ENCODE measurements at places on chromosomes 13 and 19.

- DNase-seq = no peak
Observed at GRCh38 chr13:25684491-25684890, 312.7 kb downstream of the ATP8A2 start.

DNA sequence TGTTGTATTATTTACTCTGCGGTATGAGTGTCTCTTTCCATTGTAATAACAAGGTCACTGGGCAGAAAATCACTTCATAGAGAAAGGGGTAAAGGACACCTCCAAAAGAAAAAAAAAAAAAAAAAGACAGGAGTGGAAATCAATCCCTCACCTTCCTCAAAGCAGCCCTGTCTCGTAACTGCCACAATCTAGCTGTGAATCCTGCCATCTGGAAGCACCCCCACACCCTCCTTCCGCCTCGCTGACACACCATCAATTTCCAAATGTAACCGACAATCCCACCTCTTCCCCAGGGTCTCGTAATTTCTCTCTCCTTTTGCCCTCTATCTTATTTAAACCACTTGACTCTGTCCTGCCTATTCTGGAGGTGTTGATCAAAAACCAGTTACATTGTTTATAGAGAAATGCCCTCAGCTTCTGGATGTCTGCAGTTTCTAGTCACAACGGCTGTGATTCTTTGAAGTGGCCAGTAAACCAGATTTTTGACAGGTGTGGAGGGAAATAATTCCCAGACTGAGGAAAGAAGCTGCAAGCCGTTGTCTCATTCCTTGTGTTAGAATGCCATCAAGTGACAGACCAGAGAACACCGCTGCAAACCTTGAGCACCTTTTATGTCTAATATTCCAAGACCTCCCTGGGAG, 9.1 kb upstream of the POP4 start:
- no peak for DNase-seq

DNA sequence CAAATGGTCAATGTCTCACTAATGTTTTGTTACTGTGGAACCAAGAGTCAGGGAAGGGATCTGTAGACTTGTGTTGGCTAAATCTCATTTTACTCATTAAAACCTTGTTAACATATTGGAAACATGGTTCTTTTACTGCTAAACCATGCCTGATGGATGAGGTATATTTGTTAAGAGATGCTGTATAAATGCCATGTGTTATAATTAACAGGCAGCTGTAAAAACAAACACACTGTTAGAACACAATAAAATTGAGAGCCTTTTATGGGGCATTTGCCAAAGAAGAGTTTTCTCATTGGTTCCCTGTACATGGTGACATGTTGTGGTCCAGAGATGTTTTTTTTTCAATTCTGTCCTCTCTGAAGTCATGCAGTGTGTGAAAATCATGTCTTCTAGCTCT, 121.9 kb downstream of the ESD start:
- DNase-seq = no peak

DNA sequence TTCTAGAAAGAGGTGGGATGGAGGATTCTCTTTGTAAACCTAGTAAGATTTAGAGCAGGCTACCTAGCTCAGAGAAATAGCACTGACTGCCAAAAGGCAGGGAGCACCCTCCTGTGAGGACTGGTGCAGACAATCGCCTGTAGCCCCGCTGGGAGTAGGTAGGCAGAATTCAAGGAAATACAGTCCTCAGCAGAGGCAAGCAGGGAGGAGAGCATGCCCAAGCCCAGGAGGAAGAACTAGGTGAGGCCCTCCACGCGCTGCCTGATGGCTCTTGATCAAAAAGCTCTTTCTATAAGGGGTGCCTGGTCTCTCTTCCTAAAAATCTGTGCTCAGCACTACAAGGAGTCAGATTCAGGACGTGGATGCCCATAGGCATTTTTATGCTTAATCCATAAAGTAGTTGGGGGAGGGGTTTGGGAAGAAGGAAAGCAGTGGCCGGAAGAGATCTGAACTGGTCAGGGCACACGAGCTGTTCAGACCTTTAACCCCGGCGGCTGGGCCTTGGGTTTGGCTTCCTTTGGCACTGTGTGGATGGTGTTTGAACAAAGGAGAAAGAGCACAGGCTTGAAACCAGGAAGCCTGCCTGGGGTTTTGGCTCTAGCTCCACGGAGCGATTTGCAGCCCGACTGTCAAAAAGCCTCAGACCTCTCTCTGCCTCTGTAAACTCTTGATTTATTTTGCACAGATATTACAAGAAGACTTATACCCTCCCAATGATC, 320.6 kb downstream of the FOXO1 start:
- DNase-seq = no peak

- no peak for DNase-seq
Observed at GRCh38 chr19:19537075-19538048, 703 bp upstream of the CILP2 start.

Measured in stimulated activated CD8-positive, alpha-beta memory T cell treated with anti-CD3 and anti-CD28 coated beads, Interleukin-12 subunit alpha, Interleukin-12 subunit beta, amount 100 ng/mL, for 4 hours (primary cell).